ENCODE measurements at places on chromosomes 16 and 17.

DNA sequence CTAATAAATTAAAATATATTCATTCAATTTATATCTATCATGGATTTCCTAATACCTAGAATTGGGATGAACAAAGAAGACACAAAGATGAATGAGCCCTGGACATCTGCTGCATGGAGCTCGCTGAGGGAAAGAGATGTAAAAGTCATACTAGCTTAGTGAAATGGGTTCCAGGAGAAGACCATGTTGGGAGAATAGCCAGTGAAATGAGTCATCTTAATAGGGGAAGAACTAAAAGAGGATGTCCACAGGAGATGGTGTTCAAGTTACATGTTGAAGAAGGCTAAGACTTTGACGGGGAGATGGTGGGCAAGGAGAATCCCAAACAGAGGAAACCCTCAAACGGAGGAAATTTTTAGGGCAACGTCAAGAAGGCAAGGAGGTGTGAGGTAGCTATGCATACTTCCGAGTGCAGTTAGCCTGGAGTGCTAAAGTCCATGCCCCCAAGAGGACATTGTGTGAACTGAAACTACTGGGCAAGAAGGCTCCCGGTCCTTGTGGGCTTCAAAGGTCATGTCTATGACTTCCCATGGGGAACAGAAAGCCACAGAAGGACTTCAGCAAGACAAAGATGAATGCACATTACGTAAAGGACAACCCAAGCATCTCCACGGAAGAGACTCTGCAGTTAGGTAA, 220.5 kb upstream of the CDH11 start:
- DNase-seq: no peak

GRCh38 chr16:10971560-10971961, 27.2 kb downstream of the CLEC16A start:
- DNase-seq: peak; percentile 71

GRCh38 chr16:23148166-23148512, 1.1 kb downstream of the USP31 start:
- no peak for DNase-seq

GRCh38 chr17:17769869-17770631, 66.7 kb downstream of the SREBF1 start:
- no peak for DNase-seq

DNA sequence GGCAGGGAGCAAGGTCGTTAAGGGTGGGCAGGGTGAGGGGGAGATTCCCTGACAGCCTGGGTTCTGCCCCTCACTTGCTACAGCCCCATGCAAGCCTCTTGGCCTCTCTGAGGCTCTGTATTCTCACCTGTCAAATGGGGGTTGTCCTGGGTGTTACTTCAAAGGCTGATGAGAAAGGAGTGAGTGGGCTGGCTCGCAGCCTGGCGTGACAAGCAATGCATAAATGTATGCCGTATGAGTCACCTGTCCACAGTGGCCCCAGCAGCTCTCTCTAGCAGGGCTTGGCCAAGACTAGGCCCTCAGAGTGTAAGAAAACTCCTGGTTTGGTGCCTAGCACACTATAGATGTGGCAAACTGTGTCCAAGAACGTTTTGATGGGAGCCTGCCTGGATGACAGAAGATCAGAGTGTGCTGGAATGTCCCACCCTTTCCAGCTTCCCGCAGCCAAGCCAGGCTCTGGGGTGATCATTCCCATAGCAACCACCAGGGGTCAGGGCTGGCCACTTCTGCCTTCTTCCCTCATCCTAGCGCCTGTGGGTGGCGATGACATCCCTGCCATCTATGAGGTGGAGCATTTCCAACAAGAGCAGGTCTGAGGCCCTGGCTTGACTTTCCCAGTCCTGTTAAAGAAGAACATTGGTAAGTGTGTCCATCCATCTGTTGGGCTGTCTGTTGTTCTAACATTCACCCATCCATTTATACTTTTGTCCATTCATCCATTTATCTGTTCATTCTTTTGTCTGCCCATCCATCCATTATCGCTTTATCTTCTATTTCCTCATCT, 37.2 kb upstream of the ADGRG1 start:
- DNase-seq: peak; percentile 84

- no peak for DNase-seq
These were observed 156.6 kb downstream of the ANKFN1 start for GRCh38 chr17:56309897-56310296.

GRCh38 chr16:73482310-73482709, 434.4 kb upstream of the ZFHX3 start:
- no peak for DNase-seq

DNA sequence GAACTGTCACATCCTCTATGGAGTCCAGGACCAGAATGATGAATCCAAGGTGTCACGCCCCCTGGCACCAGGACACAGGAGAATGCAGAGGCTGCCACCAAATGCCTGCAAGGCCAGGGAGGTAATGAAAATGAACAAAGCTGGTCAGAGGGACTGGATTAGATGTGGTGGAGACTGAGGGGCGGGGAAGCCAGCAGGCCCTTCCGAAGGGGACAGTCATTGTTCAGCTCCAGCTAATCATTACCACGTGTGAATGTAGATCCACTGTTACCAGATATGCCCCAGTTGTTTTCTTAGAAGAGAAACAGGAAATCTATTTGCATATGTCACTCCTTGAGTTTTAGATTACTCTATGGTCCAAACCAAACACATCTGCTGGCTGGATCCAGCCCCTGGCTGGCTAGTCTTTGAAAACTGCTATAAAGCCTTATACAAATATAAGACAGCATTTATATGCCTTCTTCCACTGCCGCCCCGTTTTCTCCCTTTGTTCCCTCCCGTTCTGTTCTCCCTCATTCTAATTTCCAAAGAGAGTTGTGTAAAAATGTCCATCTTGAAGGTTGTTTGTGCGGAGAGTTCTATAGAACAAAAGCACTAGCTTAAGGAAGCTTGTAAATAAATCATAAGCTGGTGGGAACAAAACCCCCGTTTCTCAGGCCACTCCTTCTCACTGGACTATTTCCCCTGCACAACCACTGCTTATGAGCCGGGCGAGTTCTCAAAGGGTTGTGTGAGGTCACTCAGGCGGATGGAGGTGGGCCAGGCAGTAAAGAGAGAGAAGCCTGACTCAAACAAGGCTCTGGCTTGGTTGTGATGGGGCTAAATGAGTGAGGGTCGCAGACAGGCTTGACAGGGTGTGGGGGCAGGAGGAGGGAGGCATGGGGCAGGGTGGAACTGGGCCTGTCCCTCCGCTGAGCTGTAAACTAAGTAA, 14.2 kb downstream of the CRYM start:
- DNase-seq: no peak

DNA sequence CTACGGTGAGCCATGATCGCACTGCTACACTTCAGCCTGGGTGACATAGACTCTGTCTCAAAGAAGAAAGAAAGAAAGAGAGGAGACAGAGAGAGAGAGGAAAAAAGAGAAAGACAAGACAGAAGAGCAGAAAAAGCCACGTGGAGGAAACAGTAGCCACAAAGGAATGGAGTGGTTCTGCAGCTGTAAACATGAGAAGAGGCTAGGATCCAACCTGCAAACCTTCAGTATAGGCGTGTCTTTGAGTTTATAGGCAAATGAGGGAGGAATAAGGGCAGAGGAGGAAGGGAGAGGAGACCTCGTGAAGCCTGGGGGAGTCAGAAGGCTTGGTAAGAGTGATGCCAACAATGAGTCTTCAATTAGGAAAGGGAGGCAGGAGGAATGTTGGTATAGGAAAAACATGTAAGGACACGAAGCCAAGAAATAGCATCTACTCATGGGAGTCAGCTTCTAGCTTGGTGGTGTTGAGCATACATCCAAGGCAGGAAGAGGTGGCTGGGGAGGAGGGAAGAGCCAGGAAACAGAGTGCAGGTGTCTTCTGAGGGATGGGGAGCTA, 3.9 kb downstream of the MED9 start:
- no peak for DNase-seq

DNA sequence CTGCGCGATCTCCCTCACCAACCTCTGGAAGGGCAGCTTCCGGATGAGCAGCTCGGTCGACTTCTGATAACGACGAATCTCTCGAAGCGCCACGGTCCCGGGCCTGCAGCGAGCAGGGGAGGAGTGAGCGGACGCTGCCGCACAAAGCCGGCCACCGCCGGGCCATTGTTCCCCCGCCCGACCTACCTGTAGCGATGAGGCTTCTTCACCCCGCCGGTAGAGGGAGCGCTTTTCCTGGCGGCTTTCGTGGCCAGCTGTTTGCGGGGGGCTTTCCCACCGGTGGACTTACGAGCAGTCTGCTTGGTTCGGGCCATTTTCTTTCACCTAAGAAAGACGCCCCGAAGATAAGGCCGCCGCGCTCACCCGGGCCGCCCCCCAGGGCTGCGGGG, 5.8 kb upstream of the UNK start:
- DNase-seq: peak; percentile 60

GRCh38 chr16:27566417-27566816, 16.5 kb downstream of the KATNIP start:
- no peak for DNase-seq

DNA sequence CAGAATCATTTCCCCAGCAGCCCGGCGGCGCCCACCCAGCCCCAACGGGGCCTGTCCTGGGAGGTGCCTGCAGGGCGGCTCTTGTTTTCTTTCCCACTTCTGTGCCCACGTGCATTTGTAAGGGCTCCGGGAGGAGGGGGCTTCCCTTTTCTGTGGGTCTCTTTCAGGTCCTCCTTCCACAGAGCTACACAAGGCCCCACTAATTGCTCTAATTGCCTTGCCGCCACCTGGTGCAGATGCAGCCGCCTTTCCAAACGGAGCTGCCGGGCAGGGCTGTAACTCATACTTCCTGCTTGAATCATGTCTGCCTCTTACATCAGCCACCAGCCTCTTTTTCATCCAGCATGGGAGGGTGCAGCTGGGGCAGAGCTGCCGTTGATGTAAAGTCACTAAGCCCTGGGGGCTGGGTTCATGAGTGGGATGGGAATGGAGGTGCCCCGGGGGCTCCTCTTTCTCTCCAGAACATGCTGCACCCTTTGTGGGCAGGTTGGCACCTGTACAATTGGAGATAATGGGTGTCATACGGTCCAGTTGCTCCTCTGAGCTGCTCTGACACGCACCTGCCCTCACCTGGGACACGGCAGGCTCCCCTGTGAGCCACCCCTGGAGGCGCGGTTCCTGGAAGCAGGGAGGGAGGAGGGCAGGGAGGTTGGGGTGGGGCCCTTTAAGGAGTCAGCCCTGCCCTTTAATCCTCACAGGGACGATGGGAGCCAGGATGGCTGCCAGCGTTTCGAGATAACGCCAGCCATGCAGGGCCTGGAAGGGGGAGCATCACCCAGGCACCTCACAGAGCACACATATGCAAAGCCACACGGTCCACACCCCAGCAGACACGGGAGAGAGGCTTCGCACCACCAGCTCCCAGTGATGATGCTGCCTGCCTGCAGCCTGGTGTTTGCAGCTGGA, 41.1 kb upstream of the KLHDC4 start:
- DNase-seq: no peak

GRCh38 chr17:48928876-48929811, 15.5 kb downstream of the SNF8 start:
- no peak for DNase-seq

DNA sequence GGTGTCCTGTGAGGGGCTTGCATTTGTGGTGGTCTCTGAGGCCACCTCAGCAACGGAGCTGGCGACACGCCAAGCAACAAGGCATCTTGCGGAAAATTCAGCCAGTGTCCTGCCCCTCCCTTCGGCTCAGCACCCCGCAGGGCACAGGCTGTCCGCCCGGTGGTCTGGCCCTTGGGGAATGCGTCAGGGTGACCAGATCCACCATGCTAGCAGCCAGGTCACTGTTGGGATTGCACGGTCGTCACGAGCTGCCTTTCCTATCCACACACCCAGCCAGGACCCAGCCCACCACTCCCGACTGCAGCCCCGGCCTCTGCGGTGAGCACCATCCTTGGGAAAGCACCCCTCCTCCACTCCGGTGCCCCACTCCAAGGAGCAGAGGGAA, 221.2 kb downstream of the NTN1 start:
- no peak for DNase-seq

DNA sequence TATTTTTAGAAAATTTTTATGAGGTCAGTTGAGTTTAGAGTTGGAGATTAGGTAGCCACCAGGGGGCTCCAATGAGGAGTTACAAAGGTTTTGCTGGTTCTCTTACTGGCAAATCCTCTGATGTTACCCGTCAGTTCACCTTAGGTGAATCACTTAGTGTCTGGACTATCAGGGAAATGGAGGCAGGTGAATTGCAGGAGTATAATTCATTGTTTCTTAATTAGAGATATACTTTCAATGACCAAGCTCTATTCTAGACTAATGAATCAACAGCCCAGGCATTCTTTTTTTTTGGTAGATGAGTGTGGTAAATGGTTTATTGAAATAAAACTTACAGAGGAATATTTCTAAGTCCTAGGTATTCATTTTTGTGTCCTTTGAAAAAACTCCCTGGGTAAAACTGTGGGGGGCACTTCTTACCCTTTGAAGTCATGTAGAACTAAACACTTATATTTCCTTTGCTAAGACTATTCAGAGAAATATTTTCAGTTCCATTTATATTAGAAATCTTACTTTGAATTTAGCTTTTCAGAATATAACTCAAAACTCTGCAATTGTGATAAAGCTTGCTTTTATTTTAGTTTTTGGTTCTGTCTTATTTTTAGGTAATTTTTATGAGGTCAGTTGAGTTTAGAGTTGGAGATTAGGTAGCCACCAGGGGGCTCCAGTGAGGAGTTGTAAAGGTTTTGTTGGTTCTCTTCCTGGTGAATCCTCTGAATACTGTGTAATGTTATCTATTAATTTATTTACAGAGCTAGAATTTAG, 17.7 kb downstream of the PSMD11 start:
- peak; percentile 26 for DNase-seq

- peak; percentile 79 for DNase-seq
These were observed 209.7 kb downstream of the CCDC182 start for GRCh38 chr17:57535249-57535966.

DNA sequence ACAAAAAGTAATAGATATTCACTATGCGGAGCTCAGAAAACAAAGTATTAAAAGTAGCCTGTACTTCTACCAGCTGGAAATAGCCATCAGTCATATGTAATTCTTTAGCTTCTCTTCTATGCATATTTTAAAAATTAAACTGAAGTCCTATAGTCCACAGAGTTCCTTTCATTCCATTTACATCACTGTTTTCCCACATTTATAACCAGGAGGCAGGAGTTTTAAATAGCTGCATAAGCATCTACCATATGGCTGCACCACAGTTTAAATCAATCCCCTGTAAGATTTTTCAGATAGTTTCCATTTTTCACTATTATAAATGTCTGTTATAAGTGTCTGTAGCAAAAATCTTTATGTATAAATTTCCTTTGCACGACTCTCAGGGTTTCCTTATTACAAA, 45.1 kb downstream of the ZFHX3 start:
- no peak for DNase-seq

DNA sequence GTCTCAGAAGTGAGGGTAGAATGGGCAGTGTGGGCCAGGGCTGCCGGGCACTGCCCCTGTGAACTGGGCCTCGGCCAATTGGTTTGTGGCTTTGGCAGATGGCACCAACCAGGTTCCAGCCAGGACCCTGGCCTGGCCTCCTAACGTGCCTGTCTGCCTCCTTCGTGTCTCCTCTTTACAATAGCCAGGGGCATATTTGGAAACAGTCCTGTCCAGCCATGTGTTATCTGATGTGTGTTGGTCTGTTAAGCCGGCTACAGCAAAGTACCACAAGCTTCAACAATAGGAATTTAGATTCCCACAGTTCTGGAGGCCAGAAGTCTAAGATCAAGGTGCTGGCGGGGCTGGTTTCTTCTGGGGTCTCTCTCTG, 14.6 kb downstream of the CRISPLD2 start:
- no peak for DNase-seq

Measured in HEK293T (cell line).